Stimulated activated CD8-positive, alpha-beta memory T cell treated with anti-CD3 and anti-CD28 coated beads, Interleukin-4, amount 100 ng/mL, for 48 hours (primary cell): ENCODE measurements at places on chromosomes 2 and 18.

GRCh38 chr18:28684746-28685355 lies 507.9 kb upstream of the CDH2 start:
- no peak for DNase-seq

- DNase-seq = no peak
These were observed 194.5 kb downstream of the DNER start for GRCh38 chr2:229519655-229520430.

GRCh38 chr2:138522556-138522955 lies 21.0 kb downstream of the SPOPL start:
- DNase-seq = no peak

DNA sequence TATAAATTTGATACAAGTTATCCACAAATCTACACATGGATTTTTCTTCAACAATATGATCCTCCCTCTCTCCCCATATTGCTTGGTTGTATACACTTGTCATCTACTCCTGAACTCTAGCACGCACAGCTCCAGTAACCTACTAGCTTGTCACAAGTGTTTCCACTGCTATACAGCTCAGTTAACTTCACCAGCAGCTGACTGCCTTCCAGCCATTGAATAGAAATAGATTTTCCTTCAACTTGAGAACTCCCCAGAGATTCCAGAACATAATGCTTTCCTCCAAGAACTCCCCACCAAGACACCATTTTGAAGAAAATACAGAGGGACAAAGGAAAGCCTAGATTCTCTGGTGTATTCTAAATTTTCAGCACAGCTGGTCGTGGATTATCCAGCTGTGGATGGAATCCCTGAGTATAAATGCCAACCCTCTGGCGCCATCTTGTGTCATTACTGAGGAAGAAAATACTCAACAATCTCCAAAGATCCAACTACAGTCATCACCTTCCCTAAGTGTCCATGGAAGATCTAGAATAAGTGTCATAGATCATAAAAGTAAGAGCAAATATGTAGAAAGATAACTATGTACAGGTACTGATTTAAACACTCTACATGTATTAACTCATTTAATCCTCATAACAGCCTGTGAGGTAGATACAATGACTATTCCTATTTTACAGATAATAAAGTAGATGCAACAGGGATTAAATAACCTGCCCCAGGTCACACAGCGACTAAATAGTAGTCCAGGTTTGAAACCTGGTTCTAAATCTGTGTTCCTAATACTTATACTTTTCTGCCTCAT lies 156.7 kb downstream of the ARHGAP28 start:
- DNase-seq = peak; percentile 27

DNA sequence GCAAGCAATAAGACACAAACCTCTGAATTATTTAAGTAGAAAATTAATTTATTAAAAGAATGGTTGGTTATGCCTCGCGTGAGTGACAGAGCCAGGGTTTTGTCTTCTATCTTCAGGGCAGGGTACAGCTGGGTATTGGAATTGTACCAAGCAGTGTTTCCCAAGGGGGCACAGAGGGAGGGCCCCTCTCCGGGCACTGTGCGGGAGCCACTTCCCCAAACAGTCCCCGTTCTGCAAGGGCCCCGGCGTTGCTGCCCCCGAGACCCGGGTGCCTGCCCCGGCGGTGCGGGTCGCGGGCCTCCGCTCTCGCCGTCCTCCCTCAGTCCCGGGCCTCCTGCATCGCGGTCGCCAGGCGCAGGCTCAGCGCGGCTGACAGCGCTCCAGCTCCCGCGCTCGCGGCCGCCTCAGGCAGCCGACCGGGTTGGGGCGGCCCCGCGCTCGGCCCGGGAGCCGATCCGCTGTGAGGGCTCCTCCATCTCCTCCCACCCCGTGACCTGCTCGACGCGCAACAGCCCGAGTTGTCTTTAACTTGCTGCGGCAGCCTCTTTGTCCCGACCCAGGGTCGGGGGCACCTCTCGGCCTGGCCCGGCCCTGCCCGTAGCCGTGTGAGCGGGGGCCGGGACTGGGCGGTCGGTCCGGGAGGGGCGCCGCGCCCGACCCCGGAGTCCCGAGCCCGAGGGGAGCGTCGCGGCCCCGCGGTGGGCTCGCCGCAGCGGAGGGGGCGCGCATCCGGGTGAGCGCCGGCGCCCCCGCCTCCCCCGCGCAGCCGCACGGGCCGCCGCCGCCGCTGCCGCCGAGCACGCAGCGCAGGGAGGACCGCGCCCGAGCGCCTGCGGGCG lies 620 bp upstream of the GALNT1 start:
- peak; percentile 62 for DNase-seq
